NCI-H1092 treated with DMSO at 0.1 percent for 48 hours (cell line): ENCODE measurements at places on chromosomes 2 and 18.

DNA sequence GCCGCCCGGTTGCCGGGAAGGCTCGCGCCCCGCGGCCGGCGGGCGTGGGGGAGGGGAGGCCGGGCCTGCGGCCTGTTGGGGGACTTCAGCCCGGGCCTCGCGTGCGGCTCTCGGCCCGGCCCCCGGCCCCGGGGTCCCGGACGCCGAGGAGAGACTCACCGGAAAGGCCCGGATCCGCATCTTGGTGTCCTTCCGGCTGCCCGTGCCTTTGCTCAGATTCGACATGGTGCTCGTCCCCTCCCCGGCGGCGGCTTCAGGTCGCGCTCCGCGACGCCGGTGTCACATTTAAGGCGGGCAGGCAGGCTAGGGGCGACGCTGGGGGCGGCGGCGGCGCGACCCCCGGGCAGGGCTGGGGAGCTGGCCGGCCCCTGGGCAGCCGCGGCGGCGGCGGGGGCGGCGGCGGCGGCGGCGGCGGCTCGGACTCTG, 365 bp downstream of the CUL3 start:
- peak; percentile 6 for DNase-seq

GRCh38 chr2:42339191-42339912, 21.7 kb downstream of the COX7A2L start:
- no peak for DNase-seq

- no peak for DNase-seq
These were observed 23.6 kb upstream of the ZFP36L2 start for GRCh38 chr2:43250015-43250414.

GRCh38 chr2:86020984-86021383, 84.7 kb downstream of the POLR1A start:
- DNase-seq, result no peak

GRCh38 chr18:213966-214365, 53.9 kb downstream of the THOC1 start:
- DNase-seq, result no peak

DNA sequence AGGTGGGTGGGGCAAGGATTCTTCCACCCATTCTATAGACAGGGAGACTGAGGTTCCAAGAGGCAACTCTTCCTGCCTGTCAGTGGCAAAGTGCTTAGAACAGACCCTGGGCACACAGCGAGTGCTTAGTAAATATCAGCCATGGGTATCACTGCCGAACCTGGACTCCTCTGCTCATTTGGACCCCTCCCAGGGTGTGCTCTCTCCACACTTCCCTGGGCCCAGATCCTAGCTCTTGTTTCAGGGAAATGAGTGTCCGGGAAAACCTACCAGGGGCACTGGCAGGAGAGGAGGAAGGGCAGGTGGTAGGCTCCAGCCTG, 136.3 kb downstream of the CYP26B1 start:
- DNase-seq, result no peak

- no peak for DNase-seq
These were observed 2.0 kb downstream of the FMNL2 start for GRCh38 chr2:152336854-152337510.

GRCh38 chr2:152063325-152063924, 35.4 kb downstream of the CACNB4 start:
- no peak for DNase-seq

GRCh38 chr2:236369661-236370062, 105.5 kb upstream of the ASB18 start:
- peak; percentile 52 for DNase-seq

- no peak for DNase-seq
These were observed 11.4 kb downstream of the ID2 start for GRCh38 chr2:8693157-8693821.

DNA sequence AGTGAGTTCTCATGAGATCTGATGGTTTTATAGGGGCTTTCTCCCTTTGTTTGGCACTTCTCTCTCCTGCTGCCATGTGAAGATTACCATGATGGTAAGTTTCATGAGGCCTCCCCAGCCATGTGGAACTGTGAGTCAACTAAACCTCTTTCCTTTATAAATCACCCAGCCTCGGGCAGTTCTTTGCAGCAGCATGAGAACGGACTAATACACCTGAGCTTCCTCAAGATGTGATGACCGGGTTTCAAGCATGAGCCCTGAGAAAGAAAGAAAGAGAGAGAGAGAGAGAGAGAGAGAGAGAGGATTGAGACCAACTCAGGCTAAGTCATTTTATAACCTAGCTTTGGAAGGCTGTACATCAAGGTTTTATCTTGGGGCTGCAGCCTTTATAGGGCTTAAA, 167.7 kb upstream of the SERPINE2 start:
- DNase-seq, result no peak

- peak; percentile 2 for DNase-seq
These were observed 59.5 kb downstream of the PUM2 start for GRCh38 chr2:20291106-20291564.

DNA sequence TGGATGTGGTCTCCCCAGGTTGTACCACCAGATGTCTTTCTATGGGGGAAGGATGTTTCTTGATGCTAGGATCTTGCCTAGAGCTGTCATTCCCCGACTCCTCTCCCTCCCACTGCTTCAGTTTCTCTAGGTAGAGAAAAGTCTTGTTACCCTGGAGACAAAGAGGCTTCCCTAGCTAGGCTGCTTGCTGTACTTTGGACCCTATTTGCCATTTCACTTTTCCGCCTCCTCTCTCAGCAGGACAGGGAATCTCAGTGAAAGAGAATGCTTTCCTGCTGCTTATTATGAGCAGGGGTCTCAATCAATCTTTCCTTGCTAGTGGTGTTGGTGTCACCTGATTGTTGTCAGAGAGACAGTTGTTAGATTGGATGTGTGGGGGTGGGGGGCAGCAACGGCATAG, 818.8 kb upstream of the GYPC start:
- no peak for DNase-seq

GRCh38 chr2:136131961-136132824, 14.2 kb upstream of the CXCR4 start:
- DNase-seq, result peak; percentile 39

DNA sequence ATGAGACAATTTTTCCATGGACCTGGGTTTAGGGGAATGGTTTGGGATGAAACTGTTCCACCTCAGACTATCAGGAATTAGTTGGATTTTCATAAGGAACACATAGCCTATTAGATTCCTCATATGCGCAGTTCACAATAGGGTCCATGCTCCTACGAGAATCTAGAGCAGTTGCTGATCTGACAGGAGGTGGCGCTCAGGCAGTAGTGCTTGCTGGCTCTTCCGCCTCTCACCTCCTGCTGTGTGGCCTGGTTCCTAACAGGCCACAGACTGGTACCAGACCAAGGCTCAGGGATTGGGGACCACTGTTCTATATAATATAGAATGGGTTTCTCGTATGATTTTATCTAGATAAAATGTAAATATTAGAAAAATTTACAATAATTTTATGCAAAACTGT, 338.7 kb downstream of the CPS1 start:
- no peak for DNase-seq

- DNase-seq, result no peak
These were observed 294.4 kb upstream of the LRRTM4 start for GRCh38 chr2:77816618-77817017.

- DNase-seq, result no peak
These were observed 7.1 kb downstream of the CAPN13 start for GRCh38 chr2:30800159-30800558.

DNA sequence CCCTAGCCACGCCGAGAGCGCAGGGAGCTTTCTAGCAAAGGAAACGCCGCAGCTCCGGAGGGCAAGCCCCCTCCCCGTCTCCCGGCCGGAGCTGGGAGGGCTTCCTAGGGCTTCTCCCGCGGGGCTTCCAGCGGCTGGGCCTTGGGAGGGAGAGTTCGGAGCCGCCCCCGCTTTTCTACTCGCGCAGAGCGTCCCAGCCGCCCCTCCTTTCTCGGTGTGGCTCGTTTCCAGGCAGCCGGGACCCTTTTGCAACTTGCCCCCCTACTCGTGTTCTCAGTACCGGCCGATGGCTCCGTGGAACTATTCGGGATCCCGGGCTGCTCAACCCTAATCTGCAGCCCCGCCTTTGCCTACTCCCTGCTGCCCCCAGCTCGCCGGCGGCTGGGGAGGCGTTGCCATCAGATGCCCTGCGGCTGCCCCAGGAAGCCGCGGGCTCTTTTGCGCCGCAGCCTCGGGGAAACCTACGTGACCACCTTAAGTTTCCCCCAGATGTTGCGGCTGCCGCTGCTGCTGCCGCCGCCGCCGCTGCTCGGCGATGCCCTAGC, 1.5 kb upstream of the NR4A2 start:
- peak; percentile 27 for DNase-seq

- no peak for DNase-seq
These were observed 4.6 kb downstream of the NEU2 start for GRCh38 chr2:233037078-233037477.

GRCh38 chr18:39007031-39007902, 1441.7 kb upstream of the CELF4 start:
- no peak for DNase-seq

DNA sequence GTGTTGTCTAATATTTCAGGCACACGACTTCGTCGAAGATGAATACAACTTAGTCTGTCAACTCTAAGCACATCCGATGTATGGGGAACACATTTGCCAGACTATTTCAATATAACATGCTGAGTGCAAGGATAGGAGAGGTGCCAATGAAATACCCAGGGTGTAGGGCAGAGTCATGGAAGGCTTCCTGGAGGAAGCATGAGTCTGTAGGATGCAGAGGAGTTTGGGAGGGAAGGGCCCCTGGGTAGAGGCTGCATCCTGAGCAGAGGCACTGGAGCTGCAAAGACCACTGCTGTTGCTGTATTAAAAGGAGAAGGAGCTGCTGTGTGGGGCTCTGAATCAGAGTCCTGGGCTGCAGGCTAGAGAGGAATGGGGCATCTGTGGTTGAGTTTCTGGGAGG, 89.9 kb downstream of the ASAP2 start:
- no peak for DNase-seq

DNA sequence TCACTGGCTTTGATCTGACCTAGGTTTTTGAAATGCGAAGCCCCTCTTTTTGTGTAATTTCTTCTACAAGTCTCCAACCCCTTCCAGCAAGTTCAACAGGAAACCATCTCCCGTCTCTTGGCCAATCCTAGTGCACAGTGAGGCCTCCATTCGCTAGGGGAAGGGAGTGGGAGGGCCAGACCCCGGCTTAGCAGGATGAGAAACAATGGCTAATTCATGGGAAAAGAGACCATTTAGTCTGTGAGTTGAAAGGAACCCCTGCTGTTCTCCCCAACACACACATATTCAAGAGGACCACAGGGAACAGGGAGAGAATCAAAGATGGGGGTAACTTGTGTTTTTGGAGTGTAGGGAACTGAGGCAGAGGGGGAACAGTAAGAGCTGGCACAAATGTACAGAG, 83.0 kb downstream of the RTN4 start:
- DNase-seq, result no peak

GRCh38 chr2:46963941-46964673, 48.5 kb upstream of the MCFD2 start:
- DNase-seq, result no peak

- DNase-seq, result no peak
These were observed 13.2 kb upstream of the LRRFIP1 start for GRCh38 chr2:237614151-237614720.

DNA sequence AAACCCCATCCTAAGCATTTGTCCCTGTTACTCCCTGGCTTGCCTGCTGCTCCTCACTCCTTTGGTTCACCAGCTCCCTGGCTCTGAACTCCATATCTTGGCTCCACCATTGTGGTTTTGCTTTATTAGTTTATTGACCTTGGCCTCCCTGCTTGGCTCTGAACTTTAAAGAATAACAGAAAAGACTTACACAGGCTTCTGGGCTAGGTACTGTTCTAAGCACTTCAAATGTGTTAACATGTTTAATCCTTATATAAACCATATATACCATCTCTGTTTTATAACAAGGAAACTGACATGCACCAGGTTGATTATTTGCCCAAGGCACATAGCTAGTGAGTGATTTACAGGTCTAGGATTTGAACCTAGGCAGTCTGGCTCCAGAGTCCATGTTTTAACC, 149.7 kb upstream of the CAPN13 start:
- DNase-seq, result no peak

DNA sequence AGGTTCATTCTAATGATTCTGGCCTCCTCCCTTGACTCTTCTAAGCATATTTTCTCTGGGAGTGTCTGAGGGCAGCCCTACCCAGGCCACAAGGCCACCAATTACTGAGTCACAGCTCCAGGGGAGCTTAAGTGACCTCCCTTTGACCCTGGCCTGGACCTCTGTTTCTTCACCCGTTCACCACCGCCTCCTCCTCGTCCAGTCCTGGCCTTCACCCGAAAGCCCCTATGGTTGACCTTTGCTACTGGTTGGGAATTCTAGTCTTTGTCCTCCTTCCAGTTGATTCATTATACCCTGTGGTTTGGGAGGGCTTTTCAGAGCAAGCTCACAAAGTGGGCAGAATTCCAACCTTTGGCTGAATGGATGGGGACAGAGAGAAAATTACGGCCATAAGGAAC, 72.6 kb downstream of the NRP2 start:
- no peak for DNase-seq

GRCh38 chr2:11239666-11240462, 84.6 kb downstream of the SLC66A3 start:
- DNase-seq, result no peak

- no peak for DNase-seq
These were observed 52.1 kb downstream of the SPRED2 start for GRCh38 chr2:65380255-65380654.

DNA sequence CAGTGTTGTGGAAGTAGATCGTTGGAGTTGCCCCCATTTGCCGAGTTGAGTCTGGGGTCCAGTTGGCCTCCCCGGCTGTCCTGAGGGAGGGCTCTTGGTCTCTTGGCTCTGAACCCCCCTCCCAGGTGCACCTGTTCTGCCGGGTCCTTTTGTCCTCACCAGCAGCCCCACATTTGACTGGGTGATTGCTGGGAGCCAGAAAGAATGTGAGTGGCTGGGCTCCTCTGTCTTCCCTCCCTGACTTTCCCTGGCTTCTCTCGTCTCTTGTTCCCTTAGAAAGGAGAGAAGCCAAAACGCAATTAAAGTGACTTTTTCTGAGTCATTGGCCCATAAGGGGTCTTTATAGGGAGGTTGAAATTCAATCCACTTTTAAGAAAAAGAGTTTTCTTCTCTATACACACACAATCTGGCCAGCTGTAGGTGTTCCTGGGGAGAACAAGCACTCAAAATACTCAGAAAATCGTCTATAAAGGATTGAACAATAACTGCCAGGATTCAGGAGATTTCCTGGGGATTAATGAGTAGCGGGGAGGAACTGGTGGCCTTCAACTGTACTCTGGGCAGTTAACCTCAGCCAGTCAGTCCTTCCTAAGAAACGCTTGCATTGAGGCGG, 131.0 kb downstream of the TMEM182 start:
- DNase-seq, result peak; percentile 3

- no peak for DNase-seq
These were observed 3.7 kb downstream of the ALKAL2 start for GRCh38 chr2:283996-284794.
